ENCODE measurements at places on chromosomes 1 and 21. TPM values are rescaled to one million over a fixed set of nuclear protein-coding genes. Genes with fewer than 3 reads are reported as not detected.

The HMGB4 gene
- not detected for total RNA-seq

The LPGAT1 gene
- total RNA-seq: 53.8 TPM

The CAMK2N1 gene
- 13.0 TPM for total RNA-seq

The COPA gene
- total RNA-seq: 145 TPM

The ORC1 gene
- total RNA-seq: 0.33 TPM

The RHD gene
- not detected for total RNA-seq

The DAB1 gene
- 1.7 TPM for total RNA-seq

The GBP6 gene
- not detected for total RNA-seq

The PGM1 gene
- total RNA-seq: 224 TPM

The SLAMF8 gene
- total RNA-seq: 0.28 TPM

The AMY1C gene
- total RNA-seq: not detected

The ANXA9 gene
- total RNA-seq: 18.2 TPM

The SPRR2A gene
- not detected for total RNA-seq

The CHML gene
- 5.6 TPM for total RNA-seq

The GRIK3 gene
- total RNA-seq: 0.05 TPM

The PLEKHA6 gene
- total RNA-seq: 5.3 TPM

The SLC1A7 gene
- 0.28 TPM for total RNA-seq

The BCL2L15 gene
- total RNA-seq: 0.70 TPM

The SHE gene
- total RNA-seq: 7.5 TPM

The SH2D5 gene
- not detected for total RNA-seq

The CNKSR1 gene
- total RNA-seq: 1.2 TPM

The DISP3 gene
- not detected for total RNA-seq

The NMNAT2 gene
- 0.05 TPM for total RNA-seq

The HAPLN2 gene
- 0.08 TPM for total RNA-seq

The HES3 gene
- not detected for total RNA-seq

The LMOD1 gene
- total RNA-seq: 0.14 TPM

The CA6 gene
- total RNA-seq: not detected

The OLIG1 gene
- not detected for total RNA-seq

The FAM43B gene
- 0.08 TPM for total RNA-seq

The RCC2 gene
- 36.7 TPM for total RNA-seq

The MPZ gene
- 1.0 TPM for total RNA-seq

The TNFSF4 gene
- total RNA-seq: 2.1 TPM

The PRDM16 gene
- total RNA-seq: 0.67 TPM

The OR2M3 gene
- total RNA-seq: not detected

The ANKRD34A gene
- 0.17 TPM for total RNA-seq

The MASP2 gene
- 30.0 TPM for total RNA-seq

The OR10X1 gene
- total RNA-seq: not detected
